ENCODE measurements at places on chromosomes 16 and 17.

- DNase-seq, result no peak
These were observed 31.0 kb downstream of the RND2 start for GRCh38 chr17:43056051-43056450.

DNA sequence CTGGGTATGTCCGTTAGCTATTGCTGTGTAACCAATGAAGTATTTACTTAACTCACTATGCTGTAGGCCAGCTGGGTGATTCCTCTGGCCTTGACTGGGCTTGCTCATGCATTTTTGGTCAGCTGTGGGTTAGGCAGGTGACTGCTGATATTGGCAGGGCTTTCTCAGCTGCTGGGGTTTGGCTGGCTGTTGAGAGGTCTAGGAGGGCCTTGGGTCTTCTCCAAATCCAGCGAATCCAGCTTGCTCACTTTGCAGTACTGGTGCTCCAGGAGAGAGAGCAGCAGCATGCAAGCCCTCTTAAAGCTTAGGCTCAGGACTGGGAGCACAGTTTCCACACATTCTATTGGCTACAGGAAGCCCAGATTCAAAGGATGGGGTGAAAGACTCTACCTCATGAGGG, 270.1 kb downstream of the PHKB start:
- no peak for DNase-seq

DNA sequence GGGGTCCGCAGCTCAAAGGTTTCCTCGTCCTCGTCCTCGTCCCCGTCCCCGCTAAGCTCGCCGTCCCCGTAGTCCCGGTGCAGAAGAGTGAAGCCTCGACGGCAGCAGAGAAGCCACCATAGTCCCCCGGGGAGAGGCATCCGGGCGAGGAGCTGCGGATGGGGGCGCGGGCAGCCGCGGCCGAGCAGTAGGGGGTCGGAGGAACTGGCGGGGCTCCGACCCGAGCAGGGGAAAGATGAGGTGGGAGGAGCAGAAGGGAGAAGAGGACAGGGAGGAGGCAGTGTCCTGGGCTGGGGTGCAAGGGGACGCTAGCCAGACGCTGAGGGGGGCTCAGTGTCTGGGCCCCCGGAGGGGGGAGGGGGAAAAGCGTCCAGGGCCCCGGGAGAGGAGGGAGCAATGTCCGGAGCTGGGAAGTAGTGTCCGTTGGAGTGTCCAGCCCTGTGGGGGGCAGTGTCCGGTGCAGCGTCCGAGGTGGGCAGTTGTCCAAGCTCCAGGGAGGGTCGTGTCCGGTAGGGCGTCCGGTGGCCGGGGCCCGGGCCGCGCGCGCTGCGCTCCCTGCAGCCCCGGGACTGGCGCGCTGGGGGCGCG, at the start of gene PLEKHH3:
PLEKHH3 (minus strand) TSS at position 571 of the 588 bp plus-strand sequence; CDS start at position 140, 431 bp downstream.
- DNase-seq, result no peak

DNA sequence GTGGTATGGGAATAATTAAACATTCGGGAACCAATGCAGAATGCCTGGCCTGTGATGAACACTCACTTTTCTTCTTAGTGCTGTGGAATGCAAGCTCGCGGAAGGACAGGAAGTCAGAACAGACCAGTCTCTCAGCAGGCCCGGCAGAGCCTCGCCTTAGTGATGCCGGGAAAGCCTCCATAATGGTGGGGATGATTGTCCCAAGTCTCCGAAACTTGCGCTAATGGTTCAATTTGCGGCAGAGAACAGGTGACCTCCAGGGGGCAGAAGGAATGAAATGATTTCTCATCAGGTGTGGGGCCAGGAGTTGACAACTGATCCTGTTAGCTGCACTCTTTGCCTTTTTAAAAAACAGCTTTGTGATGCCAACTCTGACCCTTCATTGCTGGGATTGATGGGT, 170.6 kb downstream of the GSG1L start:
- DNase-seq, result no peak
